Stimulated activated CD8-positive, alpha-beta memory T cell treated with anti-CD3 and anti-CD28 coated beads, Interleukin-7, amount 100 ng/mL, for 1 hour (primary cell): ENCODE measurements at places on chromosomes 7 and 10.

DNA sequence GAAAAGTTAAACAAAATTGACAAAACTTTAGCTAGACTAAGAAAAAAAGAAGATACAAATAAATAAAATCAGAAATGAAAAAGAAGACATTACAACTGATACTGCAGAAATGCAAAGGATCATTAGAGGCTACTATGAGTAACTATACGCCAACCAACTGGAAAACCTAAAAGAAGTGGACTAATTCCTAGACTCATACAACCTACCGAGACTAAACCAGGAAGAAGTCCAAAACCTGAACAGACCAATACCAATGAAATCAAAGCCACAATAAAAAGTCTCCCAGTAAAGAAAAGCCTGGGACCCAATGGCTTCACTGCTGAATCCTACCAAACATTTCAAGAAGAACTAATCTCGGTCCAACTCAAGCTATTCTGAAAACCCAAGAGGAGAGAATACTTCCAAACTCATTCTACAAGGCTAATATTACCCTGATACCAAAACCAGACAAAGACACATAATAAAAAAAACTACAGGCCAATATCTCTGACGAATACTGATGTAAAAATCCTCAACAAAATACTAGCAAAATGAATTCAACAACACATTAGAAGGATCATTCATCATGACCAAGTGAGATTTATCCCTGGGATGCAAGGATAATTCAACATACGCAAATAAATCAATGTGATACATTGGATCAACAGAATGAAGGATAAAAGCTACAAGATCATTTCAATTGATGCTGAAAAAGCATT, 20.3 kb downstream of the ELAPOR2 start:
- no peak for DNase-seq

- no peak for DNase-seq
Observed at GRCh38 chr10:91022924-91023699, 102.2 kb upstream of the ANKRD1 start.

DNA sequence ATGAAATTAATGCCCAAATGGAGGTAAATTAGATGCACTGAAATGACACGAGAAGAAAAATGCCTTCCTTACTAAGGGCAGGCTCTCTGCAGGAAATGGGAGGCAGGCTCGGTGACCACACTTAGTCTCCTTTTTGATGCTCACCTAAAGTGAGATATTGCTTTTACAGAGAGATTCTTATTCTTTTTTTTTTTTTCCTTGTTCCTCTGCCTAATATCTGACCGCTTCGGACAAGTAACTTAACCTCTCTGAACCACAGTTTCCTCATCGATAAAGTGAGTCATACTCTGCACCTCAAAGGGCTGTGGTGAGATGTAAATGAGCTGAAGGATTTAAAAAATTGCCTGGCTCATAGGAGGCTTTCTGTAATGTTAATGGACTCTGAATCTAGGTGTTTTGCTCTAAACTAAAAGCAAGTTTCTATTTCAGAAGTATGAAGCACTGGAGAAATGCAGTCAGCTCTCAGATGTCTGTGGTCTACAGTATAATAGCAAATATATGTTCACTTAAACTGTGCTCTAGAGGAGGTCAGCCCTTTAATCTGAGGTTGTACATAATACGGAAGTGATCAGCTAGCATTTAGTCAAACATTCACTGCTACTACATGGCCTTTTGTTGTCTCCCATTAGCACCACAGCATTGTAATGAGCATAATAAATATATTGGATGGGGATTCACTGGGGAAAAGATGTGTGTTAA, 23.2 kb downstream of the NKX2-3 start:
- no peak for DNase-seq

DNA sequence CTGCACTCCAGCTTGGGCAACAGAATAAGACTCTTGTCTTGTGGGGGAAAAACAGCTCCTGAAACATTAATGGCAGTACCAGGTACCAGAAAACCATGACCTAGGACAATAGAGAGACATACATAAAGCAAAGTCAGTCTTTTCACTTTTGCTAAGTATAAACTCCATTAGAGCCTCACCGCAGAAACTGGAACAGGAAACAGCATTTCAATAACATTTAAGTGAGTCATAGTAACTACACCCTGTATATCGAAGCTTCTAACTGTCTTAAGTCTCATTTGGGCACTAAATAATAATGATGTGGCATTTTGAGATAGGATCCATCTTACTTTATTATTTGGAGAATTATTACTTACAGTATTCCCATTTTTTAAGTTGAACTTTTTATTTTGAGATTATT, 517.8 kb upstream of the CELF2 start:
- DNase-seq: no peak
